ENCODE measurements at places on chromosomes 16 and 17.

- DNase-seq: no peak
- no peaks in the 10 kb centered on the region for H3K36me3 ChIP-seq
- no peaks in the 10 kb centered on the region for H3K27me3 ChIP-seq
- H3K4me3 ChIP-seq: no peak overlapping the region
- no peak overlapping the region for H3K27ac ChIP-seq
Observed at GRCh38 chr16:50165473-50165872, 12.4 kb downstream of the TENT4B start.

DNA sequence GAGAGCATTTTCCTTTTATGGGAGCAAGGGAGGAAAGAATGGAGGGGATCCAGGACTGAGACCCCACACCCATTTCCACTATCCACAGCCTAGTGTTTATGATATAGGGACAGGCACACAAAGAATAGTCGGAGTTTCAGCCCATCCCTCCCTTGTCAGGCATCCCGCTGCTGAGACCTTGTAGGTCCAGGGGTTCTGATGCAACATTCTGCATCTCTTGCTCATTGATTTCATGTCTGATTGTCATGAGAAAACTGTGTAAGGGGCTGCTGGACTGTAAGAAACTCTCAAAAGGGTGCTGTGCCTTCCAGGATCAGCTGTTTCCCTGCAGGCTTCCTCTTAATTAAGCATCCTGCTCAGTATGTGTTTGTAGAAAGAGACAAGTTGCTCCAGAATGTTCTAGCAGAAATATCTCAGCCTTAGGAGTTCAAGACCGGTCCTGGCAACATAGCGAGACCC lies 5.3 kb upstream of the POLR3E start:
- peaks cover 13% of the 10 kb centered on the region for H3K4me1 ChIP-seq
- H3K4me3 ChIP-seq: no peak overlapping the region
- DNase-seq: no peak
- no peaks in the 10 kb centered on the region for H3K36me3 ChIP-seq
- no peaks in the 10 kb centered on the region for H3K27me3 ChIP-seq

- no peaks in the 10 kb centered on the region for H3K27me3 ChIP-seq
- DNase-seq: no peak
- no peak overlapping the region for H3K4me3 ChIP-seq
- peaks cover 5% of the 10 kb centered on the region for H3K36me3 ChIP-seq
Observed at GRCh38 chr16:10965440-10966061, 21.2 kb downstream of the CLEC16A start.

DNA sequence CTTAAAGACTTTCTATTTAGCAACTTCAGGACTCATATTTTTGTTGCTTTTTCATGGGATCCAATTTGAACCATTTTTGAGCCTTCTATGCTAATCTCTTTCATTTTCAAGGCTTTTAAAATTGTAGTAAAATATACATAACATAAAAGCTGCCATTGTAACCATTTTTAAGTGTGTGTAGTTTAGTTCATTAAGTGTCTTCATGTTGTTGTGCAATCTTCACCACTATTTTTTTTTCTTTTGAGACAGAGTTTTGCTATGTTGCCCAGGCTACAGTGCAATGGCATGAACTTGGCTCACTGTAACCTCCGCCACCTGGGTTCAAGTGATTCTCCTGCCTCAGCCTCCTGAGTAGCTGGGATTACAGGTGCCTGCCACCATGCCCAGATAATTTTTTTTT lies 451.6 kb downstream of the TMEM114 start:
- H3K4me1 ChIP-seq: no peaks in the 10 kb centered on the region
- H3K4me3 ChIP-seq: no peak overlapping the region
- H3K36me3 ChIP-seq: no peaks in the 10 kb centered on the region
- H3K27me3 ChIP-seq: no peaks in the 10 kb centered on the region
- no peak for DNase-seq
- no peak overlapping the region for H3K27ac ChIP-seq

GRCh38 chr17:8376271-8377067 lies at the start of gene KRABD2:
Gene KRABD2 (minus strand): TSS chr17:8376704.
- H3K4me1 ChIP-seq: peaks cover 4% of the 10 kb centered on the region
- H3K4me3 ChIP-seq: peak within 1 kb of the TSS; percentile 76
- DNase-seq: peak; percentile 79
- H3K36me3 ChIP-seq: peaks cover 62% of the 10 kb centered on the region
- H3K27ac ChIP-seq: peak within 1 kb of the TSS; percentile 85

All from neuronal stem cell (in vitro differentiated cells).